Suppressor macrophage treated with lipopolysaccharide for 1 hour (primary cell): ENCODE measurements at places on chromosomes 6 and 20.
A peak's percentile ranks its signal among the peaks of the same experiment; 100 is the strongest.

GRCh38 chr6:5511954-5512353, 250.6 kb downstream of the FARS2 start:
- no peak for DNase-seq

GRCh38 chr6:5379647-5380242, 118.4 kb downstream of the FARS2 start:
- peak; percentile 49 for DNase-seq

GRCh38 chr6:47380251-47380650, 70.5 kb upstream of the TNFRSF21 start:
- DNase-seq = no peak

DNA sequence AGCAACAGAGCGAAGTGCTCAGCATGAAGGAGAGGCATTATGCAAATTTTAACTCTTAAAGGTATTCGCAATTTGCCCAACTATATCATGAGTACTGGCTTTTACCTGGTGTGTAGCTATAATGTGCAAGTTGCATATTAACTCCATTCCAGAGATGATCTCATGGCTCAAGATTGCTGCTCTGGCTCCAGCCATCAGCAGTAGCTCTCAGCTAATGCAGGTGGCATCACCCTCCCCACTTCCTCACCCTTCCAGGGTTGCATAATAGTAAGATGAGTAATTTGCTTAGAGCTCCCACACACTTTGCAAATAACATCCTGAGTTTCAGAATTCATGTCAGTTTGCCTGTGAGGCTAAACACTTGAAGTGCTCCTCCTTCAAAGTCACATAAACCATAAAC, 15.9 kb upstream of the PCSK2 start:
- peak; percentile 25 for DNase-seq

DNA sequence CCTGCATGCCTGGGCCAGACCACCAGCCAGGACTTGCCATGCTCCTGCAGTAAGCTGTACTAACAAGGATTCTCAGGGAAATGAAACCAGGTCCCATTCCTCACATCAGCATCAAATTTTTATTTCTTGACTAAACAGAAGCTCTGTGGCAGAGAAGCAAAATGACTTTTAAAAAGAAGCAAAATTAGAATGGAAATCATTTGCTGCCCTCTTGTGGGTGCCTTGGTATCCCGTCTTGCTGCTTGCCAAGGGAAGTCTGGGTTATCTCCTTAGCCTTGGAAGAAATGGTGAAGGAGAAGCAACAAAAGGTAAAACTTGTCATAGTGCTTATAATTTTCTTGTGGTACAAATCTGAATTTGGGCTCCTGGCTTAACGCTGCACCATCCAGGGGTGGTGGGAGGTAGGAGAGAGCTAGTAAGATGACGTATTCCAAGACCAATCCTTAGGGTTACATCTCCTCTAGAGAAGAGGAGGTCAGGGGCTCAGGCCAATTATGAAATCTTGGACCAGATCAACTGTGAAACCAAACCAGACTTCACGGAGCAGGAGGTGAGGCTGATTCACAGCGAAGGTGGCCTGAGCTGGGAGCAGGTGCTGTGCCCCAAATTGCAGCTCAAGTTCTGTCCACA, 107.5 kb downstream of the FAXC start:
- DNase-seq = no peak
